ENCODE measurements at places on chromosomes 11 and 22.
A peak's percentile ranks its signal among the peaks of the same experiment; 100 is the strongest.

DNA sequence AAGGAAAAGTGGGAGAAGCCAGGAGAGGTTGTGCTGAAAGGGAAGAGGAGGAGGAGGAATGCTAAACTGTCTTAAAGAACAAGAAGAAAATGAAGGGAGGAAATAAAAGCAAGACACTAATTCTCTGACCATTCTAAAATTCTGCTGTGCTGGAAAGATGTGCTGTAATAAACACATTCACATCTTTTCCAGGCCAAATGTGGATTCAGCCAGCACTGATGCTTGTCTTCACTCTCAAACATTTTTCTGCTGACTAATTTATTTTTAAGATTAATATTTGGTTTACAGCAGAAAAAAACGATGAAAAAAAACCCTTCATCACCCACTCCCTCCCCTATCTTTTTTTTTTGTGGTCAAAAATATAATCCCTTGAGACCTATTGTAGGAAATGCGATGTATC is 223.6 kb downstream of the SWAP70 start:
- DNase-seq: no peak

GRCh38 chr11:12235947-12236743 is 125.8 kb downstream of the MICAL2 start:
- DNase-seq: peak; percentile 49

- no peak for DNase-seq
These were observed 29.9 kb upstream of the CSNK2A3 start for GRCh38 chr11:11382858-11383532.

DNA sequence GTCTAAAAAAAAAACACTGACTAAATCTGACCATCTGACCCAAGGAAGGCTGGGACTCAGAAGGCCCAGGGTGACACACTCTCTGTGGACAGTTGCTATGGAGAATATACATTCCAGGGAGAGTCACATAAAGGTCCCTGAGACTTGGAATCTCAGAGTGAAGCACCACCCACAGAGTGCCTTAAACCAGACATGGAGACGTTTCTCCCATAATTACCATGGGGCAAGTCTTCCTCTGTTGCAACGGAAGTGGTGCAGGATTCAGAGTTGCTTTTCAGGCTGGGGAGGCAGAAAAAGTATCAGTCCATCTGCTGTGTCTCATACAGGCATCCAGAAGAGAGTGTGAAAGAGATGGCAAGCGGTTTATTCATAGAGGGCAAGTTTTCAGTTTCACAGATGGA is 58.7 kb upstream of the SLN start:
- peak; percentile 27 for DNase-seq

DNA sequence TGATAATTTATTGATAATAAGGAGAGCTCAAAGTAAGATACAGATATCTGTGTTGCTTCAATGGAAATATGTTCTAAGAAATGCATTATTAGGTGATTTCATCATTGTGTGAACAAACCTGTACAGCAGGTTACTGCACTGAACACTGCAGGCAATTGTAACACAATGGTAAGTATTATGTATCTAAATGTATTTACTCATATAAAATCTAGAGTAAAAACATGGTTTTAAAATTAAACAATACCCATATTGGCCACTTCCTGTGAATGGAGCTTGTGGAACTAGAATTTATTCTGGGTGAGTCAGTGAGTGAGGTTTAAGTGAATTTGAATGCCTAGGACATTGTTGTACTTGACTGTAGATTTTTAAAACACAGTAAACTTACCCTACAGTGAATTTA is 722.9 kb upstream of the RAG2 start:
- DNase-seq: no peak

DNA sequence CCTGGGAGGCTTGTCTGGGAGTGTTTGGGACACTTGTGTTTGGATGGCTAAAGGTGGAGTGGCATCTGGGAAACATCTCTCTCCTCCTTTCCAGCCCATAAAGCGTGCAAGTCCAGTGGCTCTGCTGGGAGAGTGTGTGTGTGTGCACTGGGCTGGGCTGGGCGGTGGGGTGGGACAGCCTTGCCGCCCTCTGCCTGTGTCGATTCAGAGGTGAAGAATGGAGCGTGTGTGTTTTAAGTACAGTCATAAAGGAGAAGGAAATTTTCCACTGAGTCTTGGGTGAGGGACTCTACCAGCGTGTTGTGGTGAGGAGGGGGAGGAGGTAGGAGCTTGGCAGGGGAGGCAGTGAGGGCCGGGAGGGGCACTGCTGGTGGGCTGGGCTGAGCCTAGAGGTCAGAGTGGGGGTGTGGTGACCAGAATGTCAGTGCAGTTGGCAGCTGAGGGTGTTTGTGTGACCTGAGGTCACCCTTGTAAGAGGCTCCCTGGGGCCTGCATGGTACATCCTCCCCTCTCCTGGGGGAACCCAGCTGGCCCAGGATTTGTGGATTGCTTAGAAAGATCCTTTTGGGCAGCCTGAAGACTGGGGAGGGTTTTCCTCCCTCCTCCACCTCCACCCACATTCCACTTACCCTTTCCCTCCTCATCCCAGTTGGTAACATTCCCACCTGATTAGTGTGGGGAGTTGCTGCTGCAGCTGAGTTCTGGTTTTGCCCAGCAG is 1.7 kb downstream of the TIMP3 start:
- no peak for DNase-seq

DNA sequence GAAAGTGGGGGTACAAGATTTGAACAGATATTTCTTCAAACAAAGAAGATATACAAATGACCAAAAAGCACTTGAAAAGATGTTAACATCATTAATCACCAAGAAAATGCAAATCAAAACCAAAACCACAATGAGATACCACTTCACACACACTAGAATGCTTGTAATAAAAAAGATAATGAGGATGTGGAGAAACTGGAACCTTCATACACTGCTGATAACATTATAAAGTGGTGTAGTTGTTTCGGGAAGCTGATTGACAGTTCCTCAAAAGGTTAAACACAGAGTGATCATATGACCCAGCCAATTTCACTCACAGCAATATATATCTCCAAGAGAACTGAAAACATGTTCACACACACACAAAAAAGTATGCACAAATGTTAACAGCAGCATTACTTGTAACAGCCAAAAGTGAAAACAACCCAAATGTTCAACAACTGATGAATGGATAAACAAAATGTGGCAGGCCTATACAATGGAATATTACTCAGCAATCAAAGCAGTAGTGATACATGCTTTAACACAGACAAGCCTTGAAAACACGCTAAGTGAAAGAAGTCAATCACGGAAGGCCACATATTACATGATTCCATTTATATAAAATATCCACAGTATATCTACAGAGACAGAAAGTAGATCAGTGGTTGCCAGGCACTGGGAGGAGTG is 15.1 kb downstream of the PITPNB start:
- DNase-seq: no peak

GRCh38 chr11:121634889-121635288 is 182.1 kb upstream of the SORL1-AS1 start:
- peak; percentile 88 for DNase-seq

- no peak for DNase-seq
These were observed 13.7 kb upstream of the THY1 start for GRCh38 chr11:119436711-119437110.

GRCh38 chr11:36574486-36574885 is 6.7 kb downstream of the RAG1 start:
- DNase-seq: no peak

DNA sequence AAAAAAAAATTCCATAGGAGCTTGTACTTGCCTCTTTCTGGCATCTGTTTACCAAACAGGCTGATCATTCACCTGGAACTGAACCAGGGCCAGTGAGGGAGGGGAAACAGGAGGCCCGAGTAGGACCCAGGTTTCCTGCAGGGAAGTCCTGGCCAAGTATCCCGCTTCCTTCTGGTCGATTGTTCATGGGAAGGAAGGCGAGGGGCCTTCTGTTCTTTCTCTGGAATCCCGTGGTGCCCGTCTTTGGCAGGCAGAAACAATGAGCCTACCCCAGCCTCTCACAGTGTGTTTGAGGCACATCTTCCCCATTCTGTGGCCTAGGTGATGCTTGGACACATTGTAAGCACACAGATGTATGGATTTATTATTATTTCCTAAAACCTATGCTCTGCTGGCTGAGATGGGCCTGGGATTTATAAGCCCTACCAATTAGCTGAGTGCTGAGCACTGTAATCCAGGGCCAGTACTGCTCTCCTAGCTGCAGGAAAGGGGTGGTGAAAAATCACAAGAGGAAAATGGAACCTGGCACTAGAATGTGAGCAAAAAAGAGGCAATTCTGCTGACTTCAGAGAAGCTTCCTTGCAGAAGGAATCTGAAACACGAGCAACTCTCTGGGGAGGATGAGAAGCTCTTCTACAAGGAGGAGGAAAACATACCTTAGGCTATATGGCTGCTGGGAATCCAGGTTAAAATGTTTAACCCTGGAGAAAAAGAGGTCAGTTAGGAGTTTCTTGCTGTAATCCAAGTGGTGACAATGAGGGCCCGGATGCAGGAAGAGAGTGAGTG is 53.5 kb downstream of the PRR5L start:
- DNase-seq: no peak

GRCh38 chr11:61278001-61278470 is 17.1 kb downstream of the VWCE start:
- DNase-seq: no peak

DNA sequence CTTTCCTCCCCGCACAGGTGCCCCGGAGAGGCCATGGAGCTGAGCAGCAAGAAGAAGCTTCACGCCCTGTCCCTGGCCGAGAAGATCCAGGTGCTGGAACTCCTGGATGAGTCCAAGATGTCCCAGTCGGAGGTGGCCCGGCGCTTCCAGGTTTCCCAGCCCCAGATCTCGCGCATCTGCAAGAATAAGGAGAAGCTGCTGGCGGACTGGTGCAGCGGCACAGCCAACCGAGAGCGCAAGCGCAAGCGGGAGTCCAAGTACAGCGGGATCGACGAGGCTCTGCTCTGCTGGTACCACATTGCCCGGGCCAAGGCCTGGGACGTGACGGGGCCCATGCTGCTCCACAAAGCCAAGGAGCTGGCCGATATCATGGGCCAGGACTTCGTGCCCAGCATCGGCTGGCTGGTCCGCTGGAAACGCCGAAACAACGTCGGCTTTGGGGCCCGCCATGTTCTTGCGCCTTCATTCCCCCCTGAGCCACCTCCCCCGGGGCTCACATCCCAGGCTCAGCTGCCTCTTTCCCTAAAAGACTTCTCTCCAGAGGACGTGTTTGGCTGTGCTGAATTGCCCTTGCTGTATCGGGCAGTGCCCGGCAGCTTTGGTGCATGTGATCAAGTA is 1.3 kb downstream of the TIGD3 start:
- no peak for DNase-seq

DNA sequence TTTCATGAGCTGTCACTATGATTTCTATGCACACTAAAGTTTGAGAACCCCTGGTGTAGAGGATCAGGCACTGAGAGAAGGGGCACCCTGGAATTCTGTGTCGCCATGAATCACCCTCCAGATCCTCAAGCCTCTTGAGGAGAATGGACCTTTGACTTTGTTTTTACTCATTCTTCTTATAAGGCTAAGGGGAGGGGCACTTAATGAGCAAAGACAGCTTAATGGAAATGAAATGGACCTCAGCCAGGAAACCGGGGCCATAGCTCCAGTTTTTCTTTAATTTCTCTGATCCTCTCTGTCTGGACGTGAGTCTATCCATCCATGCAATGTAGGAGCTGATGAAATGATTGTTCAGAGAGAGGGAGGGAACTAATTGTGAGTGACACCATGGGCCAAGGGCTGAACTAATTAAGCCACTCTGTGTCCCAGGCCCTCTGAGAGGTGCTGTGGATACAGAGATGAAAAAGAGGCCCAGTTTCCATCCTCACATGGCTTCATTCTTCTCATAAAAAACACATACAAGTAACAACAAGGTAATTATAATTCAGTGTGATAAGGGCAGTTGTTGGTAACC is 32.8 kb downstream of the OR2AT4 start:
- peak; percentile 77 for DNase-seq

DNA sequence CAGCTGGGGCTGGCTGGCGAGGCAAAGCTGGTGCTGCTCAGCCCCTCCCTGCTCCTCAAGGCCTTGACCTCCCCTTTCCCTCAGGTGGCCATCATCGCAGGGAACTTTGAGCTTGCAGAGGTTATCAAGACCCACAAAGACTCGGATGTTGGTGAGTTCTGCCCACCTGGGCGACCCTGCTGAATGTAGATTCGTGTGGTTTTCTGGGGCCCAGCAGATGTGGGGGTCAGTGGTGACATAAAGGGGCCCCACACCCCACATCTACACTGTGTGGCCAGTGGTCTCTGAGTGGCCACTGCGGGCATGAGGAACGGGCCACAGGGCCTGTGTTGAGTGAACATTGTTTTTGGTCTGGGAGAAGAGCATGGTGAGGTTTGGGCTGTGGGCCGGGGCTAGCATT is 11.9 kb downstream of the SHANK3 start:
- no peak for DNase-seq

DNA sequence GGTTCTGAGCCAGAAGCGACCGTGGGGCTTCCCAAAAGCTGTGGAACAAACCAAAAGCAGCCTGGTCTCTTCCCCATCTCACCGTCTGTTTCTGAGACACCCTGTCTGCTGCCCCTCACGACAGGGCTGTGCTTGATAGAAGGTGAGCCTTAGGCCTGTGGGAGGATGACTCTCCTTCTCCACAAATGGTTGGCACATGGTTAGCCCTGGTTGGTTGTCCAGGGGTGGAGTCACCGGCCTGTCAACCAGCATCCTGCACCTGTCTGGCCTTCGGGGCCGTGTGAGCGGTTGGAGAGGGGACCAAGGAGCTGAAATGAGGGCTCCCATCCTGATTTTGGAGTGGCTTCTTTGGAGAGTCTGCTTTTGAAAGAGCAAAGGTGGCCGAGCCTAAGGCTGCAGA is 135.3 kb downstream of the PKNOX2 start:
- no peak for DNase-seq

GRCh38 chr22:37514526-37515051 is 4.6 kb downstream of the CARD10 start:
- DNase-seq: no peak

DNA sequence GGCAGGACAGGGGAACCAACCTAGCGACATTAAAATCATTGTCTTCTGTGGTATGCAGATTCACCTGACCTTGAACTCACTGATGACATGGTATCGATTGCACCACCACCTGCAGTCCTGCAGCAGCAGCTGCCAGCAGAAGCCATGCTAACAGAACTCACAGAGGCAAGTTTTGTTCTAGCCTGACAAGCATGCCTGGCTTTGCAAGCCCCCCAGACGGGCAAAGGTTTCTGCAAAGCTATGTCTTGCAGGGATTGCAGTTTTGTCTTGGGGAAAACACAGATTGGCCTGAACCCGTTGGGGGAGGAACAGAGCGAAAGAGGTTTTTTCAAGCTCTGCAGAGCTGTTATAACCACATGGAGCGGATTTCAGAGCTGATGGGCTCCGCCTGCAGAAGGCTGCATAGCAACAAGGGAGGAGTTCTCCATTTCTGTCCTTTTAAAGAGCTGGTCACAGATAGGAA is 221.0 kb downstream of the HIPK3 start:
- DNase-seq: no peak

GRCh38 chr11:108754901-108755625 is 90.2 kb downstream of the DDX10 start:
- peak; percentile 10 for DNase-seq

DNA sequence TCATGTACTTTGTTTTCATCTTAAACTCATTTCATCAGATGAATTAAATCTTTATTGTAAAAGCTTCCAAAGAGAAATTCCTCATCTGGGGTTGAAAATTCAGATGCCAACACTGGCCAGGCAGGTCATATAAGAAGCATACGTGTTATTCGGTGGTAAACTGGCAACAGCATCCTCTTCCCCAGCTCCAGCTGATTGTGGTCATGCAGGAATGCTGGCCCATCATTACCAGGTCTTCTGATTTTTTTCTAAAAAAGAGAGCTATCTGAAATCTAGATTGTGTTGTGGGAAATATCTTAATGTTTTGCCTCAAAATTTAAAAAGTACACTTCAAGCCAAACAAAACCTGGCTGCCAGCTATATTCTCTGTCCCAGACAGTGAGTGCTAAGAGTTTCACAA is 53.6 kb downstream of the ARFGAP2 start:
- no peak for DNase-seq
